Stimulated activated CD4-positive, alpha-beta T cell treated with anti-CD3 and anti-CD28 coated beads, Interleukin-4, amount 100 ng/mL, for 24 hours (primary cell): ENCODE measurements at places on chromosomes 6 and 20.

DNA sequence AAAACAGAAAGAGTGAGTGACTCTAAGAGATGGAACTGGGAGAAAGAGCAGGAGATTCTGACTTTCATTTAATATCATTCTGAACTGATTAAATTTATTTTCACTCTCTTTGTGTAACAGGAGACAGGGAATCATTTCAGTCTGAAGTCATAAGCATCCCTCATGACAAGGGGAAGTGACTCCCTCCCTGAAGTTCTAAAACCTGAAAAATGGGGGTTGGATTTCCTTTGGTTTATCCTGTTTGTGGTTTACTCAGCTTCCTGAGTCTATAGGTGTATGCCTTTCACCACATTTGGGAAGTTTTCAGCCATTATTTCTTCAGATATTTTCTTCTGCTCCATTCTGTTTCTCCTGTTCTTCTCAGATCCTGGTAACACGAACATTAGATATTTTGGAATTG, 3.4 kb upstream of the FKBP1A start:
- no peak for DNase-seq

DNA sequence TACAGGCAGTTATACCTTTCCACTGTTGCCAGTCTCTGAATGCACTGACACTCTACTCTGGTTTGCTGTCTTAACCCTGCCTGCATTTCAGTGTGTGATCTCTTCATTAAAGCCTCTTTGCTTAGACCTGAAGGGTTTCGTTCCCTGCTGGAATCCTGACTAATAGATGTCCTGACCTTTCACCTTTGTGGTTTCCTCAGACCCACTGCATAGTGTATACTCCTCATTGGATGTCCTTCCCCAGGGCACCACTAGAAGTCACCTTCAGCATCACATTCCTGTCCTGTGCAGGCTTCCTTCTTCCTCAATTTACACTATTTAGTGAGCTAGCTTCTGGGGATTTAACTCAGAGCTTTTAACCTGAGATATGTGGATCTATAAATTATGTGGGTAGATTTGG, 120.6 kb downstream of the RCAN2 start:
- DNase-seq, result no peak

- no peak for DNase-seq
These were observed 42.2 kb downstream of the GFOD1 start for GRCh38 chr6:13445005-13445743.

DNA sequence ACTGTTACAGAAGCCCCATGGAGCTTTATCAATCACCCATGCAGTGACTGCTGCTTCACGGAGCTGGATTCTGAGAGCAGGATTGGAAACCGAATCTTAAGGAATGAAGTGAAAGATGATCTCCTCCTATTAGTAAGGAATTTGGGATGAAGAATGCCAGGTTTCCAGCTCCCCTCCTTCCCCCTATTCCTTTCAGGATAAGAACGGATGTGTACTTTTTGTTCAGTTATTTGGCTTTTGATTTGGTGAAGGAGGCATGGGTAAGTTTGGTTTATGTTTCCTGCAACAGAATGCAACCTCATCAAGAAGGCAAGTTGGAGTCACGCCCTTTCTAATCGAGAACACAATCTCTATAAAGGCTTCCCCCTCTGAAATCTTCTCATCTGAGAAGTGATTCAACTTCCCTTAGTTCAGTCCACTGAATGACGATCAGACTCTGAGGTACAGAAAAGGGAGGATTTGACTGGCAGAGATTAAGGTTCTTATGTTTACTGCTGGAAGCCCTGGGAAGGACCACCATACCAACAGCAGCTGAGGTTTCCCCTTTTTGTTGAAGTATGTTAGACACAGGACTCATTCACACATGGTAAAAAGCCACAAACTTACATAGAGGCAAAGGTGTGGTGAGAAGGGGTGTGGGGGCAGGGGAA, 5.5 kb downstream of the ELMO2 start:
- peak; percentile 39 for DNase-seq

- DNase-seq, result no peak
These were observed 66.6 kb downstream of the EZR start for GRCh38 chr6:158752613-158753012.

DNA sequence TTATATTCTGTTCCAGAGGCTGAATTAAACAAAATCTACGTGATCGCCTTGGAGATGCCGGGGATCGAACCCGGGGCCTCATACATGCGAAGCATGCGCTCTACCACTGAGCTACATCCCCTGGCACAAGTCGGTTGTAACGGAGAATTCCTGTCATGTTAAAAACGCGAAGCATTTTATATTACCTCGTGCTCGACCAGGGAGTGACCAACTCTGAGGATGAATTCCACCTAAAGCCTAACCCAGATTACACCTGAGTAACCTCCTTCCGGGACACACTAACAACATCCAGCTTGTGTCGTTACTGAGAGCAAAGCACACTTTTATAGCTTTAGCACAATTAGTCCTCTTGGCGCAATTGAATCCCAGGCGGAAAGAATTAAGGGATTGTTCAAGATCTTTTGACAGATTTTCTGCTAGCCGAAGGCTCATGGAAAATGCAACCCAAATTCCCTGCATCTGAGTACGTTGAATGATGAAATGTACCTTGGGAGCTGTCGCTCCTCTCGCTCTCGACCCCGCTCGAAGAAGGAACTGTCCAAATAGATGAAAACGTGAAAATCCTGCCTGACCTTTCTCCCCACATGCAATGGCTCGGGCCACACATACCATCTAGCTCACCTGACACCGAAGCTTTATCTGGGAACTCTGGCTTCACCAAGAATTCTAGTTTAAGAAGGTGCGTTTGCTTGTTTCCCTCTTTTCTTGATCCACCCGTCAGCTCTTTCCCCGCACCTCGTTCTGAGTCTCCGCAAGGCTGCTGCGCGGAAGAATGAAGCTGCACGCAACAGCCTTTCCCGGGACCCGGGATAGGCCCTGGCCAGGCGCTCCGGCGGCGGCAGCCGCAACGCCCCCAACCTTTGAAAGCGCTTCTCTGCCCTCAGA, 148.3 kb downstream of the GPX5 start:
- peak; percentile 65 for DNase-seq

- no peak for DNase-seq
These were observed 7.7 kb downstream of the CDK5RAP1 start for GRCh38 chr20:33393609-33394008.

DNA sequence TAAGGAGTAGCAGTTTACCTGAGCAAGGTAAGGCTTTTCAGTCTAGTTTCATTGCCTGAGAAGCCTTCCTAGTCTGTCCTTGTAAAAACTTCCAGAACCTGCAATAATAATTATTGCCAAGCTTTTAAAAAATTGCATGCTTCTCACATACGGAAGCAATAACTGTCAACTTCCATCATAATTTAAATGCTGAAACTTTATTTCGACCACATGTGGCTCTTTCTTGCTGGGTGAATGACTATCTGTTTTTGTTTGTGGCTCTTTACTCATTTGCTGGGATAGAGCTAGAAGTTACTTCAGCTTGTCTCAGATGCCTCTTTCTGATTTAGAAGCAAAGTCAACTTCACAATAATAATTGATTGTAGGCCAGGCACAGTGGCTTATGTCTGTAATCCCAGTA, 95.9 kb upstream of the COL21A1 start:
- no peak for DNase-seq

DNA sequence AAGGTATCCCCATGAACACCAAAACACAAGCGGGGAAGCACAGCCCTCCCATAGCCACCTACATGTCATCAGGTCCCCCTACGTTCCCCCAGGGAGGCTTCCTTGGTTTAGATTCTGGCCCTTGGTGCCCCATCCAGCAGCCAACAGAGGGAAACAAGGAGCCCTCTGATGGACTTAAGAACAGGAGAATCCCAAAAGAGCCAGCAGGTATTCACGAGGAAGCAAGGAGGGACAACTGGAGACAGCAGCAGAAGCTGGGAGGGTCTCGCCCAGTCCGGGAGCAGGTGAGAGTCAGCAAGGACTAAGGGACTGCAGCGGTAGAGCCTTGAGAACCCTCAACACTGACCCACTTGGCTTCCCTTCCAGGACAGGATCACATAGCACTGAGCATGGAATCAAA, 58.4 kb upstream of the TOP1 start:
- DNase-seq, result no peak

DNA sequence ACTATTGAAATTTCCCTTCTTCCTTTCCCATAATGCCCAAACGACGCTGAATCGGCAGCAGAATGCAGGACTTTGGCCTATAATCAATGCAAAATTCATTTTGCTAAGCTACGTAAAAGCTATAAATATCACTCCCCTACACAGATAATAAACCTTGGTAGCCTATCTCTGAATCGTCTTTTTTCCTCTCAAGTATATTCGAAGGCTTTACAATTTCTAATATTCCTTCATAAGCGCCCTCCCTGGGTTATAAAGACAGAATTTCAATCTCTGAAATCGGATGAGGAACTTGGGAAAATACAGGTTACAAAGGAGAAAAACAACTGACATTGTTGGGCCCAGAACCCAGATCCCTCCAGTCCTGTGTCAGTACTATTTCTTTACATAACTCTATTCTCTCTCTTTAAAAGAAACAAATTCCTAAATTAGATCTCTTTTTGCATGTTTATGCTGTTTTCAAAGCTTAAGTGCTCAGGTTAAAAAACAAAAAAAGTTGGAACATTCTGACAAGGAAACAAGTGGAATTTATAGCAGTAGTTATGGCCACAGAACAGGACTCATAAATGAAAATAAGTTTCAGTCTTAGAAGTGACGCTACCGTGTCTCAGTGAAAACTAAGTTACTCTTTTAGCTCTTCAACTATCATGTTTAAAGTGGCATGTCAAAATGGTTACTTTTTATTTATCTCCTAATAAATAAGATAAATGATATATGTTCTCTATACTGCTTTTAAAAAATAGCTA, 84.5 kb downstream of the SESN1 start:
- no peak for DNase-seq

DNA sequence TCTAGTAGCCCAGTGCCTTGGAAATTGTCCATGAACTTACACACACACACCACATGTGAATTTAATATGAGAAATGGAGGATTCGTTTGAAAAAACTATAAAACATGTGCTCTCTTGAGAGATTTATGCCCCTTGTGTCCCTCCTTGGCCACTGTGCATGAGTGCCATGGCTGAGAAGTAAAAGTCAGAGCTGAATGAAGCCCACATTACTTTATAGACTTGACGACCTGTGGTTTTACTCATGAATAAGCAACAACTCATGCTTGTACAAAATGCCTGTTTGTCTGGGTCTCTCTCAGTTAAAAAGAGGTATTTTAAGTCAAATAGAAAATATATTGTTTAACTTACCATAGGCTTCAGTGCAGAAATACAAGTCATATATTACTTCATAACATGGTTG, 102.7 kb downstream of the KCNQ5 start:
- DNase-seq, result no peak

GRCh38 chr6:106147476-106147875, 61.3 kb downstream of the PRDM1 start:
- no peak for DNase-seq

DNA sequence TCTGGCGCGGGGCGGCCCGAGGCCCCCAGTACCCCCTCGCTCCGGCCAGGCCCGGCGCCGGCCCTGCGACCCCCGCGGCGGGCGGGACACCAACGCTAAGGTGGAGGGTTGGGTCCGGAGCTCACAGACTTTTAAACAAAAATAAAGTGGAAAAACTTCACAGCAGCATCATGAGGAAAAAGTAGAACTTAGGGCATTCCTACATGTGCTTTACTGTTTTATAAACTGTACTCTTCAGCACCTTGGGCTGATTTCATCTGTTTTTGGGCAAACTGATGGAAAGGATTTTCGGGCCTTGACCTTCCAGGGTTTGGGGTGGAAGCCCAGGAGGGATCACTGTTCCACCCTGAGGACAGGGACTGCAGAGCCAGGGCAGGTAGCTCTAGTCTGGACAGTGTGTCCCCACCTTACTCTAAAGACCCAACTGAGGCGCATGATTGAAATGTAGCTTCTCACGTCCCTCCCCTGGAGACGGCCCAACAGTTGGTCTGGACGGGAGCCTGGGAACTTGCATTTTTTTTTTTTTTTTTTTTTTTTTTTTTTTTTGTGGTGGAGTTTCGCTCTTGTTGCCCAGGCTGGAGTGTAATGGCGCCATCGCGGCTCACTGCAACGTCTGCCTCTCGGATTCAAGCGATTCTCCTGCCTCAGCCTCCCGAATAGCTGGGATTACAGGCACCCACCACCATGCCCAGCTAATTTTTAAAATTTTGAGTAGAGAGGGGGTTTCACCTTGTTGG, 740 bp downstream of the NELFCD start:
- DNase-seq, result no peak

GRCh38 chr20:56537997-56538396, 5.0 kb downstream of the FAM209B start:
- no peak for DNase-seq

- no peak for DNase-seq
These were observed 231.9 kb downstream of the CLIC5 start for GRCh38 chr6:45783716-45784115.

DNA sequence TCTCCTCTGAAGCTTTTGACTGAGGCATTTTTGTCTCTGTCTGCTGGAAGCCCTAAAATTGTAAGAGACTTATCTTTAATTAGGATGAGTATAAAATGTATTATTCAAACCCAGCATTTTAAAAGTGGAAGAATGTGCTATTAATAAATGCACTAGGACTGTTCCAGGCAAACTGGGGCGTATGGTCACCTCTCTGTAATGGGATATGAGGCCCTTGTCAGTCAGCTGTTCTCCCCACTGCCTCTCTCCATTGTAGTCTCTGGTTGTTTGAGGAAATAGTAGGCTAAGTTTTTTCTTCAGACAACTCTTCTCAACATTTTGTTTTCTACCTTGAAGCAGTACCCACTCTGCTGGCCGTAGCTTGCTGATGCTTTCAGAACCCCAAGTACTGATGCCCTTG, 14.3 kb upstream of the DEF6 start:
- DNase-seq, result no peak

DNA sequence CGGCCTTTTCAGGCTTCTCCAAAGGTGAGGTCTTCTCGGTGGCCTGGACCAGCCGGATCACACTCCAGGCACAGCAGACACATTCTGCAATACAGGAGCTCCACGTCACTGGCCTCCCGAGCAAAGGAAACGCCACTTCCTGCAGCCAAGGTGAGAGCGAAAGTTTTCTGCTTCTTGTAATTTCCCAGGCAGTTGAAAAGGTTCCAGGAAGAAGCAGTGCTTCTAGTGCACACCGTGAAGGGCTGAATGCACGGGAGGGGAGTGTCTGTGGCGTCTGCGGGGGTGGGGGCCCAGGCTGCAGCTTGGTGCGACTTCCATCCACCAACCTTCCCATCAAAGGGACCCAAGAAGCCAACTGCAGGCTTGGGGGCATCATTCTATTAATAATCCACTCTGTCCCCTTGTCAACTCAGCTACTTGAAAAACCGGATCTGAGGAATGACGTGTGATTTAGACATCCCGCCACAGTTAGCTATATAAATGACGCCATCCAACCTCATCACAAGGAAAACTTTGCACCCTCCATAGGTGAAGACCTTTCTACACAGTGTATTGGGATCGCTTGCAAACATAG, 61.1 kb downstream of the NFATC2 start:
- DNase-seq, result peak; percentile 58

- DNase-seq, result no peak
These were observed 27.9 kb downstream of the STK38 start for GRCh38 chr6:36519352-36519751.

GRCh38 chr6:114218437-114219340, 124.1 kb downstream of the HS3ST5 start:
- DNase-seq, result no peak
